ENCODE measurements at places on chromosomes 7 and 10.

- DNase-seq = no peak
Measured at GRCh38 chr10:128221117-128221516, 94.9 kb upstream of the MKI67 start.

GRCh38 chr10:28089467-28089866 is 90.6 kb upstream of the ODAD2 start:
- DNase-seq = no peak

DNA sequence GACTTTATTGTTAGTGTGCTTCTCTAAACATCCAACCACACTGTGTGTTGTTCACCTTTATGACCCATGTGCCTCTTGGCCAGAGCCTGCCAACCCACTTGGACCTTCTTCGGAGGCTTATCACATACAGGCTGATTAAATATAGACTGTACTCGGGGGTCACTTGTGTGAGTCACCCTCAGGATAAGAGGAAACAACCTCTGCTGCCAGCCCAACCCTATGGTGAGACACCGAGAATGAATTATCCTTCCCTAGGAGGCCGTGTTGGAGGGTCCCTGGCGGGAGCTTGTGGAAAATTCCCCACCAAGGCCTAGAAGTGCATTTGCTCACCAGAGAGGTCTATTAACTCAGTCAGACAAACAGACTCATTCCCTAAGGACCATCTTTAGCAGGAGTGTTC is 63.0 kb downstream of the FAS start:
- DNase-seq = no peak

- no peak for DNase-seq
Measured at GRCh38 chr7:151062111-151062398, 2.7 kb downstream of the SLC4A2 start.

GRCh38 chr7:137715121-137715520 is 131.7 kb downstream of the DGKI start:
- DNase-seq = no peak
